ENCODE measurements at places on chromosomes 16 and 17.

DNA sequence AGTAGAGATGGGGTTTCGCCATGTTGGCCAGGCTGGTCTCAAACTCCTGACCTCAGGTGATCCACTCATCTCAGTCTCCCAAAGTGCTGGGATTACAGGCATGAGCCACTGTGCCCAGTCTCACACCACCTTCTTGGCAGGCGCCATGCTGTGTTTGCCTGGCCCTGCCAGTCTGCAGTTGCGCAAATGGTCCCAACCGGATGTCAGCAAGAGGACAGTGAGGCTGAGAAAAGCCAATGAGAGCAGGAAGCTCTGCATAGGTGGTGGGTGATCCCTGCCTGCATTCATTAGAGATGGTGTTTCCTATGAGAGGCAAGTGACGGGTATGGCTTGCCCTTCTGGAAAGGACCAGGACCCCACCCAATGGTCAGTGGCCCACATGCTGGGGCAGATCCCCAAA, 59.3 kb downstream of the PECAM1 start:
- no peak for DNase-seq

DNA sequence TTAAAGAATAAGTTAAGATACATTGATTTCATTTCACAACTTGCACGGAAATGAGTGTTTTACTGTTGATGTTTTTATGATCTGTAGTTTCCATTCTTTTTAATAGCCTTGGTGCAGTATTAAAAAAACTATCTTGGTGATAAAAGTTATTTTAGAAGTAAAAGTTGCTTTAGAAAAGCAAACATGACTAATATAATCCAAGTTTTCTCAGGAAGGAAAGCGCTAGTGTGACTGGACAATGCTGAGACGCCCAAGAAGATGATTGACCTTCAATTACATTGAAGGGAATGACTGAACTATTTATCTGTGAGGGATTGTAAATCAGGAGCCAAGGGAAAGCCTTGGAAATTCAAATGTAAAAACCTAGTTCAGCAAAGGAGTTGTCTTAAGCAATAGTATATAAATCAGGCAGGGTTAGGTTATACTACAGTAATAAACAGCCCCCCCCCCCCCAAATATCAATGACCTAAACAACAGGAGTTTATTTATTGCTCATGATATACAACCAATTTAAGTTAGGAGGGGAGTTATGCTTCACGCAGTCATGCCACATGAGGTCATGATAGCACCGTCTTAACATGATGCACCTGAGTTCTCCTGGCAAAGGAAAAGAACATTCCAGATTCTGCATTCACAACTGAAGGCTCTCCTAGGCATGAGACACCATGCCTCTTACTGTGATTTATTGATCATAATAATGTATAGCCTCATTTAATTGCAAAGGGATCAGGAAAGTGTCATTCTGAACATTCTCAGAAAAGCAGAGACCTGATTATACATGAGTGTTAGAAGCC, 443.8 kb downstream of the CDH13 start:
- no peak for DNase-seq

DNA sequence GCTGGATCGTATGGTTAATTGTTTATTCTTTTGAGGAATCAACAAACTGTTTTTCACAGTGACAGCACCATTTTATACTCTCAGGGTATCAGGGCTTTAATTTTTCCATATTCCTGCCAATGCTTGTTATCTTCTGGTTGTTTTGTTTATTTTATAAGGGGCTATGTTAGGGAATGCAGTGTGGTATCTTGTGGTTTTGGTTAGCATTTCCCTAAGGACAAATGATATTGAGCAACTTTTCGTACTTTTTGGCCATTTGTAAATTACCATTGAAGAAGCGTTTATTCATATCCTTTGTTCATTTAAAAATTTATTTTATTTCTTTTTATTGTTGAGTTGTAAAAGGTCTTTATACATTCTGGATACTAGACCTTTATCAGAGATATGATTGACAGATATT, 322.0 kb upstream of the SALL1 start:
- no peak for DNase-seq

DNA sequence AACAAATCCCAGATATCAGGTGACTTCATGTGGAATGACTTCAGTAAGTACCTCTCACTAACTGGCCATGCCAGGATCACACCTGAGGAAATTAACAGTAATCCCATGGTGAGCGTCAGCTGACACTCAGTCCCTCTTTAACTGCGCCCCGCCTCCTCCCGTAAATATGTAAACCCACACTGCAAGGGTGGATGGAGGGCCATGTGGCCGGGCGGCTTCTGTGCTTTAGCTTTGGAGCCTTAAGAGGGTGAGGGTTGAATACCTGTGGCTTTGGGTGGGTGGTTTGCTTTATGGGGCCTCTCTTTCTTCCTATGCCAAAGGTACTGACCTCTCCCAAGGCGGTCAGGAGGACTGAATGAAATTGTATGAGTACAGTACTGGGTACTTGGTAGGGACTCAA, 141.7 kb downstream of the MRM1 start:
- no peak for DNase-seq

DNA sequence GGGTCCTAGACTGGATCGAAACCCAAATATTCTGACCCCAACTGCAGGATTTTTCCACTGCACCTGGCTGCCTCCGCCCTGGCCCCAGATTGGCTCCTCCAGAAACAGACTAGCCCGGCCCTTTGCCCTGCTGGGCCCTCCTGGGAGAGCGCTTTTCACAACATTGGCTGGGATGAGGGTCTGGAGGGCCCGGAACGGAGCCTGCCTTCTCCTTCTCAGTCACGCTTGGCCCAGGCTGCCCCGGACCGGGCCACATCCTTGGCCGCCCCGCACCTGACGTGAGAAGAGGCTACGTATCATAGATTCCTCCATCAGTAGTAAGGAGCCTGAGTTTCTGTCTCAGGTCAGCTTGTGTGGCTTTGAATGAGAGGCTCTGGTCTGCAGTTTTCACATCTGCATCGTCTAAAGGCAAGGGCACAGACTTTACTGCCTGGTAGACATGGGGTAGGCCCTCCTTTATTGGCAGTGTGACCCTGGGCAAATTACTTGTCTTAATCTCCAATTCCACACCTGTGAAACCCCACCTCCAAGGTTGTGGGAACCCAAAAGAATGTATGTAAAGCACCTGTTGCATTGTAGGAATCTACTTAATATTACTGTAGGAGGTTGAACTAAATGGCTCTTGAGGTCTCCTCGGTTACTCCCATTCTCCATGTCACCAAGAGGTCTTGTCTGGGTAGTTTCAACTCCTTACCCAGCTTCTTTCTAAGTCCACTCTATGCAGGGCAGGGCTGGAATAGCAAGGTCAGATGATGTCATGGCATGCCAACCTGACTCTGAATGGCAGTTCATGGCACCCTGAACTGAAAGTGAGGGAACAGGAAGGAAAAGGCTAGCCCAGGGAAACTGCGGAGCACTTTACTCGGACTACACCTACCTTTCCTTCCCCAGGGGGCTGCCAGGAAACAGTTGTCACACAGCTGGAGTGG, 661 bp downstream of the LRRC3C start:
- no peak for DNase-seq

DNA sequence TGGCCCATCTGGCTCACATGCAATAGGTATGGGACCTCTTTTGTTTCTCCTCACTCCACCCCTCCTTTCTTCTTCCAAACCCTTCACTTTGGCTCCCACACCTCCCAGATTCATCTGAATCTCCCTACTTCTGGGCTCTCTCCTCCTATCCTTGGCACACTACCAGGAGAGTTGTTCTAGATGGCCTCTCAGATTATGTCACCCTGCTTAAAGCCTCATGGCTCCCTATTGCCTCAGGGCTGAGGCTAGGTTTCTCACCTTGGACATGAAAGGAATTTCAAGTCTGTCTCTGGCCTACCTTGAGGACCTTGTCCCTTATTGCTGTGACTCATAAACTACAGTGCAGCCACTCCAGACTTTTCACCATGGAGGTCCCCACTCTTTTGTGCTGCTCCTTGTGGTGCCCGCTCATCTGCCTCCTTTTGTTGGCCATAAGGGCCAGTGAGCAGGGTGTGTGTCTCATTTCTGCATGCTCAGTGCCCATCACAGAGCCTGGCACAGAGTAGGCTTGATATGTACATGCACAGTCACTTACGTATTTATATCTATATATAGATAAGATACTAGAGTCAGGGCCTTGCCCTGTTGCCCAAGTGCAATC, 1.0 kb upstream of the MFAP4 start:
- DNase-seq, result no peak

DNA sequence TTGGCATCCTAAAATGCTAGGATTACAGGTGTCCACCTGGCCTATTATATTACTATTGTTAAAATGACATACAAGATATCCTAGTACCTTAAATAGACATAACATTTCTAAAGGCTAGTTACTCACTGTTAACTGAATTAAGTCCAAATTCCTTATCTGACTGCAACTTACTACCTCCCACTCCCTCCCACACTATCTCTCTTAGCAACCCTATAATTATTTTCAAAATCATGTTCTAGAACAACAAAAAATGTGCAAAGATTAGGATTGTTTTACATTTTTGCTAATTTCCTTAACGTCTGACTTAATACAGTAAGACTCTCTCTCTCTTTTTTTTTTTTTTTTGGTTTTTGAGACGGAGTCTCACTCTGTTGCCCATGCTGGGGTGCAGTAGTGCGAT, 2.2 kb upstream of the ATF7IP2 start:
- DNase-seq, result no peak

GRCh38 chr16:77674888-77675287, 47.4 kb upstream of the NUDT7 start:
- DNase-seq, result no peak
